ENCODE measurements at places on chromosomes 5 and 9.
A peak's percentile ranks its signal among the peaks of the same experiment; 100 is the strongest.

DNA sequence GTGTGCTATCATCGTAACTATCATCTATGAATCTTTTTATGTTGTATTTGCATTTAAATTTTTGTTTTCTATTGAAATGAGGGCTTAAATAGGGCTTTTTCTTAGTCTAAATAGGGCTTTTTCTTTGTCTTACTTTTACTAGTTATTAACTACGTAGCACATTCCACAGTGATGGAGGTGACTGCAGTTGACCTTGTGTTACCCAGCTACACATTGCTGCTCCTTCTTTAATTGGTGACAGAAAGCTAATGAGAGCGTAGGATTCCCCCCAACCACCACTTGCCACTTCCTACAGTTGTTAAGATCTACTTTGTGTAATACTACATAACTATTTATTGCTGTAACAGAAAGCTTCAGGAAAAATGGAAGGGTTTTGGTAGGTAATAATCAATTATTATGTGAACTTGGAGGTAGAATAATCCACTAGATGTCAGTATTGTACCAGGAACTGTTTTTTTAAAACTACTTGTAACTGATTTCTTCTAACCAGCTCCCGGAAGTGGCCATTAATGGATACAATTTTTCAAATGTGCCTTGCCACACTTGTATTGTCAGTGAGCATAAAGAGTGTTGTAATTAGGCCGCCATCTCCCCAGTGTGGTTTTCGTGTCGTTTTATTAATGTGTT, 18.0 kb downstream of the MTRR start:
- DNase-seq, result no peak

- DNase-seq, result peak; percentile 17
Measured at GRCh38 chr5:66828548-66829357, 232.6 kb downstream of the MAST4 start.

DNA sequence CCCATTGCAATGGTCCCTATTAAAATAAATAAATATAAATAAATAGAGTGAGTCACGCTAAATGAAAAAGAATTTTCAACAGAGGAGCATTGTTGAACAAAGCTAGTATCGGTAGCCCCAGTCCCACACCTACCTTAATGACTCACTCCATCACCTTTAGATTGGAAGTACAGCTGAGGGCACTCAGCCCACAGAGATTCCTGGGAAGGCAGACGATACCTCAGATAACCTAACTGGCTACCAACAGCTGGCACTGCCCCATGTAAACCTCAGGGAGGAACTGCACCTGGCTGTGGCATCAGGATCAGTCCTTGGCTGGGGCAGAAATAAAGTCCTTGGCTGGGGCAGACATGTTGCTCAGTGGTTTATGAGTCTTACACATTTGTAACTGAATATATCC, 49.3 kb downstream of the SPRY4 start:
- no peak for DNase-seq

DNA sequence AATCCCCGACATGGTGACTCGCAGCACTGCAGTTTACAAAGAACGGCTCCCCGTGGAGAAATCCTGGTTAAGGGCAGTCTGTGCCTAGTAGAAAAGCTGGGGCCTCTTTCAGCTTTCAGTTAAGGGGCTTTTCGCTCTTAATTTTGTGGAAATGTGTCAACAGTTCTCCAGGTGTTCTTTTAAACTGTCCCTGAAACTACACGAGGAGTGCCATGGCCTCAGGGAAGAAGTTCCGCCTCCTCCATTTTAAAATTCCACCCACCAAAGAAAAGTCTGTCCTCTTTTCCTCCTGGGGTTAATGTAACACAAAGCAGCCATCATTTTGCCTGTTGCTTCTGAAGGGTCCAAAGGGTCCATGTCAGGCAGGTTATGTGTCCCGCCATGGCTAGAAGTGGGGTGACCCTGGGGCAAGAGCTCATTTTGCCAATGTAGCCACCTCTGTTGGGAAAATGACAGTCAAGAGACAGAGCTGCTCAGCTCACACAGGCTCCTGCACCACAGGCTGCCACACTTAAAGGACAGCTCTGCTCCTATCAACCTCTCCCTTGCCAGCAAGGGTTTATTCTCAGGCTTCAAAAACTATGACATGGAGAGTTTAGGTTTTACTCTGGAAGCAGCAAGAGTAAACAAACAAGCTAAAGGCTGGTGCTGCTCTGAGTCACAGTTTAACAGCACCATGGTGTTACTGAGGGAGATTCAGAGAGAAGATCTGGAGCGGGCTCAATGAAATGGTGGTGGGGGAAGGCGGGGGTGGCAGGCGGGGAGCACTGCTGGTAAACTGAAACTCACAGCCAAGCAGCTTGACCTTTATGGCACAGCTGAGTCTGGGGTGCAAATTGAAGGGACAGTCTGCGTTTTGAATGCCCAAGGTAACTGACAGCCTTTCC, 3.2 kb downstream of the WHRN start:
- no peak for DNase-seq

DNA sequence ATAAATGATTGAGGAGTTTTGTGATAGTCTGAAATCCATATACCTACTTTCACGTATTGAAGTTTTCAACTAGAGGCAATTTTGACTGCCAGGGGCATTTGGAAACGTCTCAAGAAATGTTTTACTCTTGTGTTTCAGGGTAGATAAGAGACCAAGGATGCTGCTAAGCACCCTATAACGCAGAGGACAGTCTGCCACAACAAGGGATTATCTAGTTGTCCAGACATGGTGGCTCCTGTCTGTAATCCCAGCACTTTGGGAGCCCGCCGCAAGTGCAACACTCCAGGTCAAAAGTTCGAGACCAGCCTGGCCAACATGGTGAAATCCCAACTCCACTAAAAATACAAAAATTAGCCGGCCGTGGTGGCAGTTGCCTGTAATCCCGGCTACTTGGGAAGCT, 133.7 kb upstream of the CCNG1 start:
- DNase-seq, result no peak

DNA sequence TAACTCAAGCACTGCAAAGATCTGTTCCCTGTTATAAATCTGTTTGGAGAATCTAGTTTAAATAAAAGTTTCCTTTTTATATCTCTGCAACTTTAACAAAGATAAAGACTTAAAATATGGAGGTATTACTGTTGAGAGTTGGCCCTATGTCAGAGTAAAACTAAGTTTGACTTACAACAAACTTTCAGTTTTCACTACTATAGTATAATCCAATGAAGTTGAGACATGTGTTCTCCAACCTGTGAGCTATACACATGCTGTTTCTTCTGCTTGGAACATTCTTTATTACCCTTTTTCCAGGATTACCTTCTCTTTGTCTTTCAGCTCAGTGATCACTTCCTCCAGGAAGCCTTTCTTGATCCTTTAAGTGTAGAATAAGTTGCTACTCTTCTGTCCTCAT, 1109.3 kb downstream of the MAT2B start:
- no peak for DNase-seq

DNA sequence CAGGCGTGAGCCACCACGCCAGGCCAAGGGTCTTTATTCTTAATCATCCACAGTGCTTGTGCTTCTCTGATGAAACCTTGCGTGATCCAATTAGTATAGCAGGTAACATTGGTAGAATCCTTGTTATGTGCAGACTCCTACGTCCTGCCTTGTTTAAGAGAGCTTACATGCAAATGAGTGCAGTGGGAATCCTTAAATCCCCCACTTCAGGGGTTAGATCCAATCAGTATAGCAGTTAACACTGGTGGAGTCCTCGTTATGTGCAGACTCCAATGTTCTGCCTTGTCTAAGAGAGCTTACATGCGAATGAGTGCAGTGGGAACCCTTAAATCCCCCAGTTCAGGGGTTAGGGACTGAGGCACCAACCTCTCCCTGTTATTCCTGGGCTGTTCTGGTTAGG, 193.4 kb downstream of the SEMA6A start:
- no peak for DNase-seq

DNA sequence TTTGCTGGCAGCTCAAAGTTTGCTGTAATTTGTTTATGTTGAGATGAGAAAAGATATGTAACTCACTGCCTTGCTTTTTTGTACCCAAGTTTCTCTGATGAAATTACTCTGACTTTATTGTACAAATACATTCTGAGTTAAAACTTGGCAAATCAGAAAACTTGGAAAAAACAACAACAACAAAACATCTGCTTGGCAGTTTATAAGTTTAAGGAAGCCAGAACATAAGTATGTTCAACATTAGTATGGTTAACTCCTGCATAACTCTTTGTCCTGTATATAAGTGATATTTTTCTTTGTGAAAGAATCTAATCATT, 233.1 kb downstream of the MAST4 start:
- DNase-seq, result no peak

GRCh38 chr9:125409217-125409636, 147.6 kb downstream of the GAPVD1 start:
- no peak for DNase-seq

DNA sequence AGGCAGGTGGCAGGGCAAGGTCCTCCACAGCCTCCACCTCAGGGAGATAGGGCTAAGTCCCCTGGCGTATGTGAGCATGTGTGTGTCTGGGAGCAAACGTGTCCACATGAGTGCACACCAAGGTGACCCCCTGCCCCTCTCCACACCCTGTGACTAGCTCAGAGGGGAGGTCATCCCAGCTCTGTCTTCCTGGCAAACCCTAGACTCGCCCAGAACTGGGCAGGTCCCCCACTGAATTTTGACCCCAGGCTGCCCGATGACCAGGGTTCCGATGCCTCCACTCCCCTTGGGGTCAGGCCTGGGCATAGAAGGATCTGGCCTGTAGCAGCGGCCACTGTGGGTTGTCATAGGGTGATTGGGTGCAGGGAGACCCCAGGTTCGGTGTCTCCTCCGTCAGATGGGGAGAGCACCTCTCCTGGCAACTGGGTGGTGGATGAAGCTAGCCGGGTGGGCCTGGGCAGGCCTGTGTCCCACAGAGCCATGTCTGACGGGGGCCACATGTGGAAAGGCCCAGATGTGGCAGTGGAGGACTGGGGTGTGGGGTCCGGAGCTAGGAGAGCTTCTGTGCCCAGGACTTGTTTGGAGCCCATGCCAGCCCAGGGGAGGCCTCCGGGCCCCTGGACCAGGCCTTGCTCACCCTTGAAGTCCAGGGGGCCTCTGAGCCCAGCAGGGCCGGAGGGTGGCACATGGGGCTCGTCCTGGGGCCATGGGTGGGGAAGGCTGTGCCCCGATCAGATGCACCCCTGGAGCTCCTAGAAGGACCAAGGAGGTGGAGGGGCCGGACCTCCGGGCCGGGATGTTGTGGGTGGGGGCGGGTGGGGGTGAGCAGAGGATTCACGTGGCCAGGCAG, 6.2 kb downstream of the DIPK1B start:
- DNase-seq, result no peak

GRCh38 chr9:117305454-117305853, 109.4 kb downstream of the ASTN2 start:
- no peak for DNase-seq

GRCh38 chr9:89363311-89363670, 45.0 kb downstream of the SECISBP2 start:
- DNase-seq, result no peak

GRCh38 chr5:114634967-114635901, 273.4 kb downstream of the KCNN2 start:
- no peak for DNase-seq

GRCh38 chr5:124040799-124041198, 528.8 kb downstream of the CSNK1G3 start:
- DNase-seq, result no peak

DNA sequence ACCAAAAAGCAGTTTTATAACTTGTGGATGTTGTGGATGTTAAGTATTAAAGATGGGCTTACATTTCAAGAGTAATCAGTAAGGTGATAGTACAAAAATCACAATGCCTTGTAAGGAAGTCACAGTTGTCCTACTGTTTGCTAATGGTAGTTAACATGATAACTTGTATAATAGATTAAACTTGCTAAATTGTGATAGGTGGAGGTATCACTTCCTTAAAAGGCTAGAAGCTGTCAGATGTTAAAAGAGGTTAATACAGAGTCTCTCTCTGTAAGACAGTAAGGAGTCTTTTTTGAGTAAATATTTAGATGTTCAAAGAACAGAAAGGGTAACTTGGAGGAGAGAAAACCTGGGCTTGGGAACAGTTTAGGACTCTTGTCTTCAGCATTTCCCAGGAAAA, 14.2 kb upstream of the MACIR start:
- DNase-seq, result no peak

DNA sequence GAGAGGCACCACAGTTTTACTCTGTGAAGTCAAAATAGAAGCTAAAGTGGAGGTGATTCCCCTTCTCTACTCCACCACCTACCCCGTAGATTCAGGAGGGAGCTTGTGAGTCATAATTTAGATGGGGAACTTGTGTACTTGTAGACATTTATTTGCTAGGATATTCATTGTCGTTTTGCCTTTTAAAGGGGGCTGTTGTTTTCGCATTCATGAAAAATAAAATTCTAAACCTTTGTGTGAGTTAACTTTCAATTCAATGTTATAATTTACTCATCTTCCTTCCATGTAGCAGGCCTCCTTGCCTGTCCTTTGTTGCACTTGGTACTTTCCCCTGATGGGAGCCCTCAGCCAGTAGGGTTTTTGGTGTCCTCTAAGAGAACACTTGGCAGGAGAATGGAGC, 22.0 kb downstream of the SECISBP2 start:
- DNase-seq, result no peak

- DNase-seq, result no peak
Measured at GRCh38 chr5:127373858-127374491, 83.4 kb downstream of the MEGF10 start.

- DNase-seq, result no peak
Measured at GRCh38 chr5:153130296-153130695, 360.2 kb upstream of the GRIA1 start.

- no peak for DNase-seq
Measured at GRCh38 chr5:179759581-179760551, 27.2 kb downstream of the MAML1 start.

GRCh38 chr5:16987776-16988175, 51.7 kb upstream of the MYO10 start:
- no peak for DNase-seq

- no peak for DNase-seq
Measured at GRCh38 chr5:112710896-112711295, 26.8 kb upstream of the APC start.

- DNase-seq, result no peak
Measured at GRCh38 chr9:120507936-120508510, 71.9 kb downstream of the CDK5RAP2 start.

GRCh38 chr9:121529237-121529987, 29.8 kb upstream of the GGTA1 start:
- DNase-seq, result no peak

DNA sequence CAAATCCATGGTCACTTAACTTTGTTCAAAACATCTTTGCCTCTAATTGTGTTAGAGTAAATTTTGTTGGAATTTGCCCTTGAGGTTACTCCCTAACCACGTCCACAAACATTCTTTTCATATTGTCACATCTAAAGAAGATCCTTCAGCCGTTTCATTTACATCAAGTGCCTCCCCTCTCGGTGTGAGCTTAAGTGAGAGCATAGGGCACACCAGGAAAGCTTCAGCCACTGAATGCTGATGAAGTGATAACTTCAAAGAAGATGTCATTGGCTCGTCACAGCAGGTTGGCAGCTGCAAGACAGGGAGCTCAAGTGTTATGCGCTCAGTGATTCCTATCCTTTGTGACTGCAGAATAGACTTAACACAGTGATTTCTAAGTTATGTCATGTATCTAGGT, 49.6 kb upstream of the ADAMTS19 start:
- no peak for DNase-seq

GRCh38 chr9:92529124-92529523, 6.7 kb downstream of the ECM2 start:
- DNase-seq, result no peak

Data from activated naive CD4-positive, alpha-beta T cell (primary cell).